ENCODE measurements at places on chromosomes 4 and X. TPM values are rescaled to one million over a fixed set of nuclear protein-coding genes. Genes with fewer than 3 reads are reported as not detected.

The TLR10 gene
- total RNA-seq: 0.59 TPM

The SYNPO2 gene
- total RNA-seq: 26.7 TPM

The UBL4A gene
- 19.4 TPM for total RNA-seq

The ETNPPL gene
- not detected for total RNA-seq

The BMX gene
- 2.6 TPM for total RNA-seq

The MAGEC1 gene
- total RNA-seq: not detected

The CFAP299 gene
- not detected for total RNA-seq

The GAGE13 gene
- total RNA-seq: not detected

The FGF16 gene
- 0.49 TPM for total RNA-seq

The SSX3 gene
- not detected for total RNA-seq

The PHKA1 gene
- total RNA-seq: 3.9 TPM

The GIMD1 gene
- not detected for total RNA-seq

The HMX1 gene
- 0.20 TPM for total RNA-seq

The NAT8L gene
- total RNA-seq: 1.2 TPM

The NKX3-2 gene
- 0.10 TPM for total RNA-seq

The FGFBP2 gene
- total RNA-seq: 2.6 TPM

The KLB gene
- 6.4 TPM for total RNA-seq

The UGT2B10 gene
- total RNA-seq: not detected

The PFKFB1 gene
- total RNA-seq: 3.3 TPM

The CXCL3 gene
- total RNA-seq: 0.49 TPM

The TENM3 gene
- total RNA-seq: 10.2 TPM

The INTU gene
- 20.2 TPM for total RNA-seq

The TRPC5OS gene
- not detected for total RNA-seq

The NOP14 gene
- total RNA-seq: 11.2 TPM

The ODAM gene
- total RNA-seq: not detected

The NSG1 gene
- total RNA-seq: 13.3 TPM

The FAM120C gene
- total RNA-seq: 7.5 TPM

The AKAP4 gene
- total RNA-seq: not detected

The UGT2B15 gene
- total RNA-seq: not detected

The KDR gene
- 32.4 TPM for total RNA-seq

The SMIM14 gene
- total RNA-seq: 23.9 TPM

The RPL39 gene
- total RNA-seq: 2,477 TPM

The SEL1L3 gene
- total RNA-seq: 13.0 TPM

The TSPAN5 gene
- total RNA-seq: 18.3 TPM

The STPG2 gene
- 0.59 TPM for total RNA-seq

The PDHA1 gene
- total RNA-seq: 92.4 TPM

The CT45A5 gene
- not detected for total RNA-seq

The ATP11C gene
- total RNA-seq: 27.9 TPM

Data from skin of body (tissue), 3 donors.